ENCODE measurements at places on chromosomes 4 and X.

DNA sequence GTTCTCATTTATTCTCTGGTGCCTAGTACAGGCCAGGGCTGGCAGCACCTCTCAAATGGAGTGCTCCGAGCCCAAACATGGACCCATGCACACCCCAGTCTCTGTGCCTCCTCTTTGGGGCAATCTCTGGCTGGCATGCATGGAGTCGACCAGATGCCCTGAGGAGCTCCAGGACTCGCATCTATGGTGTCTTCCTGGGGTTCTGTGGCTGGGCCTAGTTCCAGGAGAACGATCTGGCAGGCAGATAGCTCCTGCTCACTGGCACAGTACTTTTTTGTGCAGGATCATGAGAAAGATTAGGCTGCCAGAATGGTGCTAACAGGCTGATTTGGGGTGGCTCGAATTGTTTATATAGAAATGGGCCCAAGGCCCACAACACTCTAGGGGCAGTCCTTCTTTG lies 72.0 kb upstream of the PJA1 start:
- DNase-seq, result no peak

DNA sequence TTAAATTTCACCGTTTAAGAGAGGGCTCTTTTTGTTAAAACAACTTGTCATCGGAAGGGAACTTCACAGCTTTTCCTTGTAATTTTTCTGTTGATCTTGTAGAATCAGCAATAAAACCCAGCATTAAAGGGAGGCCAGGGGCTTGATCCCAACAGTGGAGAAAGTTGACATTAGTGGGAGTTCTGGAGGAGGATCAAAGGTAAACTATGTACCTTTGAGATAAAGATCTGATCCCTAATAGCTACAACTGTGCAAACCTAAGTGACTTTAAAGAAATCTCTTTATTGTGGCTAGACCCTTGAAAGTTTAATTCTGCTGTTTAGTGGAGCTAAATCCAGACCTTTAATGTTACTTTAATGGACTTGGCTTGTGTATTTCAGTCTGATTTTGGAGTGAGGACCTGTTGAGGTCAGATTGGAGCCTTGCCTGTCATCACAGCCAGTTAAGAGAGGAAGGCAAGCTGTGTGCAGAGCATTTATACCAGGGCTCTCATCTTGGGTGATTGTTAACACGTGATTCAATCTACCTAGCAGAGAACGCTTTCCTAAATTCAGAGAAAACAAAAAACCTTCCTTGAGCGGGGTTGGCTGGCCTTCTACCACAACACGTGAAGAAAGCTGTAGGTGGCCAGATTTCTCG lies 1.7 kb downstream of the DOCK11 start:
- no peak for DNase-seq

- DNase-seq, result no peak
Measured at GRCh38 chr4:40289366-40290188, 45.6 kb upstream of the CHRNA9 start.

GRCh38 chr4:98166025-98166730 lies 22.9 kb upstream of the STPG2 start:
- no peak for DNase-seq

- no peak for DNase-seq
Measured at GRCh38 chr4:189780391-189780790, 160.3 kb upstream of the FRG1 start.

DNA sequence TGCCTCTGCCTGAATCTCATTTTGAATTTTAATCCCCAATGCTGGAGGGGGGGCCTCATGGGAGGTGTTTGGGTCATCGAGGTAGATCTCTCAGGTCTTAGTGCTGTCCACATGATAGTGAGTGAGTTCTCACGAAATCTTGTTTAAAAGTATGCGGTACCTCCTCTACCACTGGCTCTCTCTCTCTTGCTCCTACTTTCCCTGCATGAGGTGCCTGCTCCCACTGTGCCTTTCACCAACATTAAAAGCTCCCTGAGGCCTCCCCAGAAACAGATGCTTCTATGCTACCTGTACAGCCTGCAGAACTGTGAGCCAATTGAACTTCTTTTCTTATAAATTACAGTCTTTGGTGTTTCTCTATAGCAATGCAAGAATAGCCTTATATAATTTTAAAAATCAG lies 560.7 kb upstream of the CPEB2 start:
- DNase-seq, result no peak

GRCh38 chrX:11366998-11367595 lies 73.9 kb downstream of the AMELX start:
- no peak for DNase-seq

Measured in tibial nerve (tissue), 4 donors.